Activated naive CD8-positive, alpha-beta T cell treated with anti-CD3 and anti-CD28 coated beads, Interleukin-2, amount 10 ng/mL, durations not matched to agents 7 days and 5 days (primary cell): ENCODE measurements at places on chromosomes 7 and 10. TPM values are rescaled to one million over a fixed set of nuclear protein-coding genes. Genes with fewer than 3 reads are reported as not detected.

DNA sequence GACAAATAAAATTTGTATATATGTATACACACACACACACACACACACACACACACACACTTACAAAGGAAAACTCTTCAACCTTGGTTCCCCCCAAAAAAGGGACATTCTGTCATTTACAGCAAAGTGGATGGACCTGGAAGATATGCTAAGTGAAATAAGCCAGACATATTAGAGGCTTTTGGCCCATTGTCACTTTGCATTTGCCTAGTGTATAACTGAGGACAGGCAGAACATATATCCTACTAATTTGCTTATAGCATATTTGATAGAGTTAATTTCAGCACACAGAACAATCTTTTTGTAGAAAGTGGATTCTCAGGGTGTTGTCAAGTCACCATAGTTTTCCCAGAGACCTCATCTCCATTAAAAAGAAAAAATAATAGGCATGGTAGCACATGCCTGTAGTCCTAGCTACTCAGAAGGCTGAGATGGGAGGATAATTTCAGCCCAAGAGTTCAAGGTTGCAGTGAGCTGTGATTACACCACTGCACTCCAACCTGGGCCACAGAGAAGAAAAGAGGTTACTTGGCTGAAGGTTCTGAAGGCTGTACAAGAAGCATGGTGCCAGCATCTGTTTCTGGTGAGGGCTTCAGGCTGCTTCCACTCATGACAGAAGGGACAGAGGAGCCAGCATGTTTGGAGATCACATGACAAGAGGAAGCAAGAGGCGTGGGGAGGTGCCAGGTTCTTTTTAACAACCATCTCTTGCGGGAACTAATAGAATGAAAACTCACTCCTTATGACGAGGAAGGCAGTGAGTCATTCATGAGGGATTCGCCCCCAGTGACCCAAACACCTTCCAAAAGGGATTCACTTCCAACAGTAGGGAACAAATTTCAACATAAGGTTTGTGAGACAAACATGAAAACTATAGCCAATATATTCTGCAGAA is 135.6 kb downstream of the TMEM168 start:
- DNase-seq = no peak

- DNase-seq = no peak
These were observed 31.3 kb downstream of the FAM204A start for GRCh38 chr10:118310822-118311221.

DNA sequence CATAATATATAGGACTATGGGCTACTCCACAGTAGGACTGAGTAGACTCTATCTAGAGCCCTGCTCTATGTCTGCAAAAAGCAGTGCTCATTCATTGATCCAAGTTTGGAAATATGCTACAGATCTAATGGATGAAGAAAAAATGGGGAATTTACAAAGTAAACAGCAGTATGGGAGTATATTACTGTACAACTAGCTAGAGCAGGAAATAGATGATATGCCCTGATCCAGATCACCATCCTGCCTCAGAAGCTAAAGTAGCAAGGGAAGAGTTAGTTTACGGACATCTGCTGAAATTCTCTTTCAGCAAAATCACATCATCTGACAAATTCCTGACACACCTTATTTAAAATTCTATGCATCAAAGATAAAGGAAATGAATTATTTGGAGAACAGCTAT is 168.2 kb upstream of the SEMA3A start:
- no peak for DNase-seq

- DNase-seq = no peak
These were observed 25.4 kb downstream of the CPVL start for GRCh38 chr7:29120955-29121354.

The SPDYE9 gene
- not detected for total RNA-seq

The FERD3L gene
- not detected for total RNA-seq

The C10orf90 gene
- total RNA-seq = not detected

The HILPDA gene
- total RNA-seq = 28.4 TPM

The CFTR gene
- not detected for total RNA-seq
